ENCODE measurements at places on chromosomes 11 and 22. TPM values are rescaled to one million over a fixed set of nuclear protein-coding genes. Genes with fewer than 3 reads are reported as not detected.

DNA sequence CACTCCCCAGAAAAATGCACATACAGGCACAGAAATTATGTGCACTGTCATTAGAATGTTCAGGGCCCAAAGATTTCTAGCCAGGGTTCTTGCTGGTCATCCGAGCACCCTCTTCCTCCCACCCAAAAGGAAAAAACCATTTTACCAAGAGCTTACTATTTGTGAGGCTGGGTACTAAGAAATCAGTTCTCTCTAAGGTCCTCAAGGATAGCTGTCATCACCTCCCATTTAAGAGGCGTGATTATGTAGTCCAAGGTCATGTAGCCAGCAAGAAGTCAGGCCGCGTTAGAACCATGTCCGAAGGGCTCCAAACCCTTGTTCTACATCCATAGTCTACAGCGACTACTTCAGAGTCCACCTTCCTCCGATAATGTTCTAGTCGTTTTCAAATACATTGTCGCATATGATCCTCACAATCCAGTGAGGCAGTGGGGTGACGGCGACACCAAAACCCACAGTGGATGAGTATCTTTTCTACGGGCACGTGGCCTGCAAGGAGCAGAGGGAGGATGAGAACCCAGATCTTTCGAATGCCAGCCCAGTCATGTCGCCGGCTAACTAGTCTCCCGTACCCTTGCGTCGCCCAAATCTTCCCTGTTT is 634 bp downstream of the TIMM8B start:
- peak; percentile 56 for DNase-seq

DNA sequence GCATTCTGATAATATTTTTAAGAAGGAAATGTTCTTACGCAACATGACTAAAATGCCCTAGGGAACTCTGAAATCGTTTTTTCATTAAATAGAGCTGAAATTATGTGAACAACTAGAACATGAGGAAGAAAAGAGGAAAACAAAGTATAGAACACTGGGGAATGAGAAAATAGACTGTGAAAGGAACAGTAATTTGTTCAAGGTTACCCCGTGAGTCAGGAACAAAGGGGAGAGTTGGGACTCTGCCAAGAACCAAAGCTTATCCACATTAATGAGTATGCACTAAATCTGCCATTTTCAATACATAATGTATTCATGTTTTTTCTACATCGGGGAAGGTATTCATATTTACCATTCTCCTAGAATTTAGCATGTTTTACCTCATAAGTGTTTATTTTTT is 961.8 kb upstream of the CCDC90B start:
- DNase-seq: no peak

- no peak for DNase-seq
These were observed 309.6 kb downstream of the OPCML start for GRCh38 chr11:133222425-133223330.

DNA sequence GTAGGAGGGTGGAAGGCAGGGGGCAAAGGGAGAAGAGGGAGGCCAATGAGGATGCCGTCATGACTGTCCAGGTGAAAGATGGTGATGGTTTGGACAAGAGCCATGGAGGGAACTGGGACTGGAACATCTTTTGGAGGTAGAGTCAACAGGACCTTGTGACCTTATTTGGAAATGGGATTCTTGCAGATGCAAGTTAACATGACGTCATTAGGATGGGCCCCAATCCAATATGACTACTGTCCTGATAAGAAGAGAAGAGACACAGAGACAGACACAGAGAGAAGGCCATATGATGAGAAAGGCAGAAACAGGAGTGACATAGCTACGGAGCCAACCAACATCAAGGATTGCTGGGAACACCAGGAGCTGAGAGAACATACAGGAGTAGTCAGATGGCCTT is 31.0 kb upstream of the ISX start:
- DNase-seq: no peak

Gene LRRC56
- total RNA-seq: 2.5 TPM
